HuH-7 (cell line): ENCODE measurements at places on chromosomes 5 and 9.

DNA sequence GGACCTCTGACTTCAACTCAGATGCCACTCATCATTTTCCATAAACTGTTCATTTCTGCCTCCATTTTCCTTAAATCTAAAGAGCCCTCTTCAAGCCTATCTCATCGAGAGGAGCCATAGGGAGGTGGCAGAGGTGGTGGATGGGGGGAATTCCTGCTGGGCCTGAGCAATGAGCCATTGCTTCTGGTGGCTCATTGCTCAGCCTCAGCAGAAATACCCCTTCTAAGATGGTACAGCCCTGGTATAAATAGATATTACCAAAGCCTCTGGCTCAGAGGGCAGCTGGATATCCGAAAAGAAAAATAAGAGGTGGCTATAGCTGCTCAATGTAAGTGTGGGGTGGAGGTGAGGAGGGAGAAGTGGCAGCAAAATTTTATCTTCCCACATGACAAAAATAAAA is 313.5 kb downstream of the CAAP1 start:
- no peak for DNase-seq

- DNase-seq = no peak
These were observed 90.1 kb downstream of the RFX3 start for GRCh38 chr9:3435732-3436131.

DNA sequence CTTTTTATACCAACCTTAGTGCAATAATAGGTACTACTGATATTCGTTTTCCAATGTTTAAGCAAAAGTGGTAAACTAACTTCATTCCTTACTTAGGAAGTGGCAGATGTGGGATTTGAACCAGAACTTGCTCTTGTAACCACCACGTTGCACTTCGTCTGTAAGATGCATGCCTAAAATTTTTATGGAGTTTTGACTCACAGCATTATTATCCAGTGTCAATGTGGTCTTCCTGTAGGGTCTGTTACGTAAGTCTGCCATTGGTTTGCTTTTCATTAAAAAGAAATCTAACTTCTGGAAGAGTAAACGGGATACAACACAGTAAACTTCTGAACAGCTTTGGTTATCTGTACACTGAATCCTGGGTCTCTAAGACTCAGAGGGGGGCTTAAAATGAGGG is 521.0 kb upstream of the WWC1 start:
- DNase-seq = no peak

DNA sequence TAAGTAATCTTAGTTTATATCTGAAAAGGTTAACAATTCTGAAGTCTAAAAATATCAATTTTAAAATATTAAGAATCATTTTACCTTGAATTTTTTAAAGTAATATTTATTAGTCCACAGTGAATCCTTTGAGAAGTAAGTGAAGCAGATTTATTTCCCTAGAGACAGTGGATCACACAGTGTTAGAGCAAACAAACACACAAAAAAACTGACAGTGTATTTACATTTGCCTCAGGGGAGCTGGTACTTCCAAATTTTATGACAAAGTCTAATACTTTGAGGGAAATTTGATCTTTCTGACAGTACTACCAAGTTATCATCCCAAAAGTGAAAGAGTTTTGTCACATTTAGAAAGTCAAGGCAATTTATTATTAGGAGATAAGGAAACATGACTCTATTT is 1750.6 kb upstream of the CDH9 start:
- DNase-seq = no peak

- no peak for DNase-seq
These were observed 73.4 kb downstream of the ANGPTL2 start for GRCh38 chr9:127049044-127049443.

DNA sequence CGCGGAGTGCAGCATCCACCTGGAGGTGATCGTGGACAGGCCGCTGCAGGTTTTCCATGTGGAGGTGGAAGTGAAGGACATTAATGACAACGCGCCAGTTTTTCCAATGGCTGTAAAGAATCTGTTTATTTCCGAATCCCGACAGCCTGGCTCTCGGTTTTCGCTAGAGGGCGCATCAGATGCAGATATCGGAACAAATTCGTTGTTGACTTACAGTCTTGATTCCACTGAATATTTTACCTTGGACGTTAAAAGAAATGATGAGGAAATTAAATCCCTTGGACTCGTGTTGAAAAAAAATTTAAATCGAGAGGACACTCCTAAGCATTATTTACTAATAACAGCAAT is 611 bp downstream of the PCDHA3 start:
- DNase-seq = no peak

GRCh38 chr5:109927639-109928038 is 237.9 kb downstream of the MAN2A1 start:
- DNase-seq = no peak

DNA sequence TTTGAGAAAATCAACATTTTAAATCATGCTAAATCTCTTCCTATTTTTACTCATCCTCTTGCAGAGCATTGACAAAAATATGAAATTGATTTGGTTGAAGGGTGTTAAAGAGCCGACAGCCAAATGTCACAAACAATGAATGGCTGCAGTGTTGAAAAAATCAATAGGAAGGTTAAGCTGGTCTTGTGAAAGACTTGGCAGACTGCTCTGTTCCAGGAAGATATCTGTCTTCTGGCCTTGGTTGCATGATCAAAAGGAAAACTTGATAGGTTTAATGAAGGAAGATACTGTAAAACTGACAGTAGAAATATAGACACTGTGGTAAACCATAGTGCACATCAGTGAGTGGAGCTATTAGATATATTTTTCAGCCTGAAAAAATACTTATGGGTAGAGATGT is 103.6 kb downstream of the PBX3 start:
- no peak for DNase-seq

DNA sequence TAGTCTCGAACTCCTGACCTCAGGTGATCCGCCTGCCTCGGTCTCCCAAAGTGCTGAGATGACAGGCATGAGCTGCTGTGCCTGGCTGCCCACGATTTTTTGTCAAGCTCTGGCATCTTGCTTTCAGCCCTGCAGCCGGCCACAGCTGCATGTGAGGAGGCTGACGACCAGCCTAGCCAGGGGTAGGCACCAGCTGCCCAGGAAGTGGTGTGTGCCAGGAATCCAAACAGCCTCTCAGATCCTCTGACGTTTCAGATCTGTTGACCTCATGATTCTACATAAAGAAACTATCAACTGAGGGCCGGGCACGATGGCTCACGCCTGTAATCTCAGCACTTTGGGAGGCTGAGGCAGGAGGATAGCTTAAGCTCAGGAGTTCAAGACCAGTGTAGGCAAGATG is 19.0 kb downstream of the DYNC2I2 start:
- DNase-seq = no peak

GRCh38 chr5:156456857-156457256 is 129.9 kb downstream of the SGCD start:
- DNase-seq = no peak

- no peak for DNase-seq
These were observed 53.2 kb downstream of the TRIP13 start for GRCh38 chr5:945691-946551.

DNA sequence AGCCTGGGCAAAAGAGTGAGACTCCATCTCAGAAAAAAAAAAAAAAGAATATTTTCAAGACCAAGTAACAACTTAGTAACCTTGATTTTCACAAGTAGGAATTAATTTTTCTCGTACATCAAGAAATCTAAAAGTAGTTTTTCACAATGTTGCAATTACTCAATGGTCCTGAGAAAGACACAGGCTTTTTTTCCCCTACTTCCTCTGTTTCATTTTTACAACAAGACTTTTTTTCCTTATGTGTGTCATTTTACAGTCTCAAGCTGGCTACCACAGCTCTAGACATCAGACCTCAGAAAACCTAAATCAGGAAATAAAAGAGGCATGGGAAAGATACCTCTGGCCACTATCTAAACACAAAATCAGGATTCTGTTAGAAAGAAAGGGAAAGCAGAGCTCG is 45.9 kb downstream of the WDR36 start:
- DNase-seq = no peak

- DNase-seq = no peak
These were observed 9.1 kb downstream of the GFPT2 start for GRCh38 chr5:180343831-180344695.

DNA sequence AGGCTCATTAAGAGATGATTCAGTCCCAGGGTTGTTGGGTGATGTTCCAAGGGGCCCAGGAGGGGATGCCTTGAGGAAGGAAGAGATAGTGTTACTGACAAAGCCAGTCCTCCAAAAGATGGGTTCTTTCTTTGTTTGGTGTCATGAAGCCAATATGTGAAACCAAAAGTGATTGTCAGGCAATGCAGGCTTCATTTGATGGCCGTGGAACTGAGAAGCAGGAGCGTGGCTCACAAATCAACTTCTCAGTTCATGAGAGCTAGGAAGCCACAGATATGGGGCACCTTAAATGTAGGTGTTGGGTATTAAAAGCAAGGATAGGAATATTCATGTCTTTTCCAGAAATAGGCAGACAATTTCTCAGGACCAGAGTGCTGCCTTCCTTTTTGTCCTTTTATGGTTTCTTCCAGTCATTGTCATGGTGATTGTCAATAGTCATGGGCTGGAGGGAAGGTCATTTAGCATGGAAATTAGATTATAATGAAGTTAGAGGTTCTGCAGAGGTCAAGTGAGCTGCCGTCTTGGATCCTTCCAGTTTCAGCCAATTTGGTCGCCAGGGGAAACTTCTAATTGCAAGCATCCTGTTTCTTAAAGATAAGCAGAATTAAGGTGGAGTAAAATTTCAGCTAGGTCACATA is 393.0 kb downstream of the NTRK2 start:
- no peak for DNase-seq

DNA sequence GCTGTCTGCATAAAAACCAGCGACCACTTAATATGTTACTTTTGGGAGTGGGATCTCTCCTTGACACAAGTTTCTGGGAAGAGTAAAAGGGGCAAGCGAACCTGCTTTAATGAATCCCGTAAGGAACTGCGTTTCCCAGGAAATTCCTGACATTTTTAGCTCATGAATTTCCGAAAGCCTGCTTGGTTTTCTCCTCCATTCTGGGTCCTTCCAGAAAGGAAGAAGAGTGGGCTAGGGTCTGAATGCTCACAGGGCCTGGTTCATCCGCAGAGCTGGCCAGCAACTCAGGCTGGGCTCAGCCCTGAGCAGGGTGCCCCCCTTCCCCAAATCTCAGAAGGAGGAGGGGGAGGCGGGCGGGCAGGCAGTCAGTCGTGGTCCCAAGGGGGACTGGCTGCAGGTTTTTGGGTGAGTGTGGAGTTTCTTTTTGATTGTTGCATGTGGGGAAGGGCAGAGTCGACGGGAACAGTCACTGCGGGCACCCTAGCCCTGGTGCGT is 1.2 kb upstream of the PURA start:
- DNase-seq = no peak

DNA sequence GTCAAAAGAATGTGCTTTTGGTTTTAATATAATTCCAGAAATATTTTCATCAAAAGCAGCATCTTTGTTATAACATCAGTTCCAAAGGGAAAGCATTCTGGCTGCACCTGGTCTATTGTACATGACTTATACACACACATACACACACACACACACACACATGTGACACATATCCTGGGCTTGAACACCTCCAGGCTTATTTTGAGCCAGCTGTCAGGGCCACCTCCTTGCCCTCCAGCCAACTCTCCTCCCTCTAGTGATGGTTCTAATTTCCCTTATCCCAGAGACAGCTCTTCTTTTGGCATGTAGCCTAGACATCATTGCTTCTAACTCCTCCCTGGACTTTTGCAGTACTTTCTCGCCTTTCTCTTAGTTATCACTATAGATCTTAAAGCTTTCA is 115.0 kb downstream of the PIK3R1 start:
- no peak for DNase-seq

DNA sequence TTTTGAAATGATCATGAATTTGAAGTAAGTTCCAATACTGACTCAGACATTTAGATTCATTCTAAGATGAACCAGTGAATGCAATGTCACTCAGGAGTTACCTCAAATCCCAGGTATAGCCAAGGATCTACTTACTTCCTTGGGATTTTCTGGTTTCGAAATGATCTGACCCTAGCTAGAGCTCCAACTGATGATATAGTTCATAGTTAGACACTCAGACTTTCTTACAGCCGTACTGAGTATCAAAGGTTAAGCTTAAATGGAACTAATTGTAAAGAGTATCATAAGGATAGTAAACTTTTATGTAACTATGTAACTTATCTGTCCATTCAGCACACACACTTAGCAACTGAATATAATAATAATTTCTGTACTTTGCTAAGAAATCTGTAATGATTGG is 84.0 kb upstream of the FSD1L start:
- DNase-seq = no peak

DNA sequence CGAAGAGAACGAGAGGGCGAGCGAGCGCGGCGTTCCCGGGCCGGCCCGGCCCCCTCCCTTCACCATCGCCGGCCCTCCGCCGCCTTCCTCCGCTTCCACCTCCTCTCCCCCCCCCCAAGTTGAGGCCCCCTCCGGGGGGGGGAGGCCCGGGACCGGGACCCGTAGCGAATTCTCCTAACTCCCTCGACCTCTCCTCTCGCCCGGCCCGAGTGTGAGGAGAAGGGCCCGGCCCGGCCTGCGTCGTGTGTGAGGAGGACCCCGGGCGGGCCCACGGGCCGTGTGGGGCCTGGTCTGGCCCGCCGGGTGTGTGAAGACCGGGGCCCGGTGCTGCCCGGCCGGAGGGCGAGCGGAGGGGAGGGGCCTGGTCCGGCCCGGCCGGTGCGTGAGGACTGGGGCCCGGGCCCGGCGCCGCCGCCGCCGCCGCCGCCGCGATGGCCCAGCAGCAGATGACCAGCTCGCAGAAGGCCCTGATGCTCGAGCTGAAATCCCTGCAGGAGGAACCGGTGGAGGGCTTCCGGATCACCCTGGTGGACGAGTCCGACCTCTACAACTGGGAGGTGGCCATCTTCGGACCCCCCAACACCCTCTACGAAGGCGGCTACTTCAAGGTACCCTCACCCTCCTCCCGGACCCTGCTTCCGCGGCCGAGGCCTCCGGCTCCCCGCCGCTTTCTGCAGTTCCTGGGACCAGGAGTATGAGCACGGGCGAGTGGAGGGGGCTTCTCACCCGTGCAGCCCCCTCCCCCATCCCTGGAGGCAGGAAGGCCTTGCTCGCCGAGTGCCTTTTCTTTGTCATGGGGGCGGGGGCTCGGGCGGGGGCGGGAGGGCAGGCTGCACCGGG is 587 bp downstream of the UBE2R2 start:
- peak; percentile 56 for DNase-seq

DNA sequence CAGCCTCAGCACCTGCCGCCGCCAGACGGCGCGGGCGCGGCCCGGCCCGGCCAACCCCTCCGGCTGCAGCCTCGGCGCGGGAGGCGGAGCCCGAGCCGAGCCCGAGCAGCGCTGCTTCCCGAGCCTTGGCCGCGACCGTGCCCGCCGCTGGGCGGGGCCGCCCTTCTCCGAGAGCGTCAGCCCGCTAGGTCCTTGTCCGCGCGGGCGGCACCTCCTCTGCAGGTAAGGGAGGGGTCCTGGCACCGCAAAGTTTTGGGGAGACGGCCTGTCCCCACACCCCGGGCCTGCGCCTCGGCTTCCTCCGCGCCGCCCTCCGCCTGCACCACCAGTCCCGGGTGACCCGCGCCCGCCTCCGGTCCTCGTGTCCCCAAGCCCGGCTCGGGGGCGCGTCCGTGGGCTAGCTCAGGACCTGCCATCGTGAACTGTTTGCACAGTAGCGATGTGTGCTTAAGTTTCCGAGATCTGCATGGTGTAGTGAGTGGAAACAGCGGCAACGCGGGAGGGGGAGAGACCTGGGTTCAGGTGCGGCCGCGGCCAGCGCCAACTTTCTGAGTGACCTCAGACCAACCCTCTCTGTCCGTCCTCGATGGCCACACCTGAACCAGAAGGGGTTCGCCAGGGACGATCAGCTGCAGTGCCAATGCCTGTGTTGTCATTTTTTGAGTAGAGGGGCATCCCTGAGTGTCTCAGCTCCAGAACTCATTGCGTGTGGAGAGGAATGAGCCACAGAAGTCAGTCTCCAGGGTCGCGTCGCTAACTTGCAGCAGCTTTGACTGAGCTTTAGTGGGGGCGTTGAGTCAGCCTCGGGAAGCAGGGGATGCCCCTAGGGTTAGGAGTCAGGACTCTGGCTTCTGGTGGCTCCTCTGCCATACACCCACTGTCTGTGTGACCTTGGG is at the start of gene FRMPD1:
TSS of gene FRMPD1 (plus strand) at position 82 of the 896 bp plus-strand sequence. CDS start 41,688 bp downstream, outside the sequence.
- peak; percentile 88 for DNase-seq
